ENCODE measurements at places on chromosomes 3 and 15.

GRCh38 chr3:117400303-117400702 is 690.7 kb downstream of the TUSC7 start:
- no peak for DNase-seq

DNA sequence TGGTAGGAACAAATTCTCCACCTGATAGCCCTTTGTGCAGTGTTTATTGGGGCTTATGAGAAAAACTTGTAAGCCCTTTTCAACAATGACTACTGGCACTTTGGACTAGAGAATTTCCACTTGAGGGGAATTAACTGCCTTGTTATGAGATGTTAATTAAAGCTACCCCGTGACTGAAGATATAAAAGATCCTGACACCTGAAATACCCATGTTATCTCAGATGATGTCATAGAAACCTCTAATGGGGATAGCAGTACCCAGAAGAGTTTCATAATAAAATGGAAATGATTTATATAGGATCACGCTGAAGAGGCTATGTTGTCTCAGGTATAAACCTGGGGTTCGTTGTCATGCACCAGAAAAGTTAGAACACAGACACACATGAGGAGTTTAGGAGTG is 14.5 kb upstream of the STAC start:
- no peak for DNase-seq

GRCh38 chr3:162525066-162525742 is 1028.6 kb downstream of the OTOL1 start:
- DNase-seq = peak; percentile 70

DNA sequence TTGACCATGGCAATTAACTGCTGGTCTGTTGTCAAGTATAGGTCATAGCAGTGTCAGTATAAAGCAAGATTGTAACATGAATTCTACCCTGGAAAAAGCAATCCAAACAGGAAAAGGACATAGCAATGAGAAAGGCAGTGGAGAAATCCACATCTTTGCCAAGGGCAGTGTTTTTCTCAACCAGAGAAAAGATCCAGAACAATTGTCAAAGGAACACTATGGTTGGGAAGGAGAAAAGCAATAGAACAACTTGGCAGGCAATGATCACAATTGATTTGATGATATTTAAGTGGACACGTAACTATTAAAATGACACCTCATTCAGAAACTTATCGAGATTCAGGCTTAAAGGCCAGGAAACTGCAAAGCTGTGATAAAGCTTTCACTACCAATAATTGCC is 271.1 kb downstream of the DIPK2A start:
- DNase-seq = no peak

- DNase-seq = no peak
These were observed 1.2 kb downstream of the ANXA2 start for GRCh38 chr15:60396560-60396957.

- DNase-seq = no peak
These were observed 815 bp upstream of the ABCC5 start for GRCh38 chr3:184018424-184018973.

DNA sequence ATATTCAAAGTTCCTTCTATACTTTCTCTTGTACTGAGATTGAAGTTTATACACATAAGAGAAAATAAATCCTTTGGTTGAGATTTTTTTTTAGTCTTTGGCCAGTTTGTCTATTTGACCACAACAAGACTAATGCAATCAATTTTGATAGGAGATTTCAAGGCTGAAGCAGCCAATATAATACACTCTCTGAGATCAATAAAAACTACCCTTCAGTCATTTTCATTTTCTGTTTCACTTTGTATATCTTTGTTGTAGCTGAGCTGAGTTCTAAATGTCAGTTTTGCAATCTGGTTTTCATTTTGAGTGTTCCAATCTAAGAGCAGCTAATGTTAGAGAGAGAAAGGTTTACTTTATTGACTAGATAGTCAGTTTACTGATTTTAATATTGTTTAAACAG is 623.8 kb upstream of the ROBO1 start:
- no peak for DNase-seq

DNA sequence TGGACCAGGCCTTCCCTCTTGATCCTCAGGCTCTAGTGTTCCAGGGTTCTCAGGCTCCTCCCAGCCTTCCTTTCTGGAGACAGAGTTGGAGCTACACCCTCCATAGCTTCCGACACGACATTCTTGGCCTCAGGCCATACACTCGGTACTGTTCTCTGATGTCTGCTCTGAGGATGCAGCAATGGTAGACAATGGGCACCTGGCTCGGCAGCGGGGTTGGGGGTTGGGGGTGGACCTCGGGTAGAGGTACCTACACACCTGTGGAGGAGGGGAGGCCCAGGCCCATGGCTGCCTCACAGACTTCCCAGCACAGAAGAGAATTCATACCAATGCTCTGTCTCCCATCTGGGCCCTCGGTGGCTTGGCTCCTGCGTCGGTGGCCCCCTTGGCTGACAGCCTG is 21.4 kb downstream of the CCDC13 start:
- no peak for DNase-seq

- DNase-seq = no peak
These were observed 1.3 kb upstream of the INSYN1 start for GRCh38 chr15:73754461-73754860.

- DNase-seq = no peak
These were observed 126.1 kb upstream of the ABHD17C start for GRCh38 chr15:80568876-80569605.

GRCh38 chr3:187292631-187293515 is 1.3 kb upstream of the MASP1 start:
- no peak for DNase-seq

DNA sequence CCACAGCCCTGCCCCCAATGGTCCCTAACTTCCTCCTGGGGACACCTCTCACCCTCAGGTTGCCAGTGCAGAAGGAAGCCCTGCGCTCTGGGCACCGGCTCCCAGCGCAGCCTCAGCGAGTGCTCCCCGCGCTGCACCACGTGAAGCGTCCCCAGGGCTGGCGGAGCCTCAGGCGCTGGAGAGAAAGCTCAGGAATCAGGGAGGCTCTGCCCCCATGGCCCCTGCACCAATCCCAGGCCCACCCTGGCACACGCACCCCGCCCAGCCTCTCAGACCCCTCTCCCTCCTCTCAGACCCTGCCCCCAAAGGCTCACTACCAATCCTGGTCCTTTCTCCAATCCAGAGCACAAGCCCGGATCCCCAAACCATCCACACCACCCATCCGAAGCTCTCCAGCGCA is 6.9 kb downstream of the COL7A1 start:
- no peak for DNase-seq

DNA sequence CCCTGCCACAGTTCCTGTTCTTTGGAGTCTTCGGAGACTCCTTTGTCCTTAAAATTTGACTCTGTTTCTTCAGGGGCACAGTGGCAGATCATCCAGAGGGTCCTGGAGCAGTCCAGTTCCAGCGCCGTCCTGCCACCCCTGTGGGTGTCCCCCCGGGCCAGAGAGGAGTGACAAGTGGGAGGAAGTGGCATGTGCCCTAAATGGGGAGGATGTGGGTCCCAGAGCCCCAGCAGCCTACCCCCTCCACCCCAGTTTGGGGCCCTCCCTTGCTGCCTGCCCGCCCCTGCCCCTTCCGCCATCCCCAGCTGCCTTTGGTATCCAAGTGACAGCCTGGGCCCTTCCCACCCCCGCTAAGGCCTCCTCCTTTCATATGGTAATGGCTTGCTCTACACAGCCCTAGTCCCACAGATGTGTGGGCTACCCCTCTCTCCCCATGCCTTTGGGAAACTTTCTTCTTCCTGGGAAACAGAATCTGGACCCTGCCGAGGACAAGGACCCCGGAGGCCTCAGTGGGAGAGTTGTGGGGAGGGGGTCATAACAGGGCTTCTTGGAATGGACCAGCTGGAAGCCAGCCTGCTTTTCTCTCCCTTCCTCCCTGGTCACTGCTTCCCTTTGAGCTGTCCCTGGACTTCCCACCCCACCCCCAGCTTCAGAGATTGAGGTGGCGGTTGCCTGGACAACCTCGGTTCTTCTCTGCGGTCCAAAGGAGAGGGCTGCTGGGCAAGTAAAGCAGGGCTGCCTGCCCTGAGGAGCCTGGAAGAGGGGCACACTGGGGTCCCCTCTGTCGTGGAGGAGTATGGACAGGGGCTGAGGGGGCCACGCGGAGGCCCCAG is 43.2 kb downstream of the KLHL25 start:
- DNase-seq = no peak

DNA sequence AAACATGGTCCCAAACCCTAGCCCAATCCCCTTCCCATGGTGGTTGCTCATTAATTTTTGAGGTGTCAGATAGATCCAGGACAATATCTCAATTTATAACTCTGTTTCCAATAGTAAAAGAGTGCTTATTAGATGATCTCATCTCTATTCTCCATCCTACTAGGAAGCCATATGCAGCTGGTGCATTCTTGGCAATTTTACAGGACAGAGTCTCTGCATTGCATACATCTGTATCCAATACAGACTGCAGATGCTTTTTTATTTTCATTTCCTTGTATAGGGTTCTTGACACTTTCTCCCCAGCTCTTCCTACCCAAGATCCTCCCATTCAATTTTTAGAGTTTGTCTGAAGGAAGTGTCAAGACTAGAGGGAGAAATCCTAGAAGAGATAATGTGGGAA is 194.8 kb upstream of the DPH6 start:
- DNase-seq = no peak

GRCh38 chr15:97979140-97979520 is 18.6 kb downstream of the ARRDC4 start:
- no peak for DNase-seq

DNA sequence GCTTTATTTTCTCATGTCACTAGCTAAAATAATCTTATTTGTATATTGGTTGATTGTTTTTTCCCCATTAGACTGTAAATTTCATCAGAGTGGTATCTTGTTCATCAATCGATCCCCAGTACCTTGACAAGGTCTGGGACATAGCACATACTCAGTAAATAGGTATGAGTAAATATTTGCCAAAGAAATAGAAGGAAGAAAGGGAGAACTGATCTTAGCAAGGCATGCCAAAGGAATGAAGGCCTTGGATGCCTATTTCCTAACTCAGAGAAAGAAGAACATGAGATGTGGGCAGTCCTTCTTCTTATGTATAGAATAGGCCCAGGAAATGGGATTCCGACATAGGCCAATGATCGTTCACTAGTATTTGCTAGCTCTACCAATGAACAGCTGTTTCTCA is 54.7 kb downstream of the ISL2 start:
- DNase-seq = no peak

- no peak for DNase-seq
These were observed 2.7 kb downstream of the RBM6 start for GRCh38 chr3:49942651-49943050.

- no peak for DNase-seq
These were observed 27.0 kb downstream of the SENP5 start for GRCh38 chr3:196894557-196895295.

- DNase-seq = peak; percentile 49
These were observed 60.7 kb upstream of the CMTM8 start for GRCh38 chr3:32177702-32178198.

DNA sequence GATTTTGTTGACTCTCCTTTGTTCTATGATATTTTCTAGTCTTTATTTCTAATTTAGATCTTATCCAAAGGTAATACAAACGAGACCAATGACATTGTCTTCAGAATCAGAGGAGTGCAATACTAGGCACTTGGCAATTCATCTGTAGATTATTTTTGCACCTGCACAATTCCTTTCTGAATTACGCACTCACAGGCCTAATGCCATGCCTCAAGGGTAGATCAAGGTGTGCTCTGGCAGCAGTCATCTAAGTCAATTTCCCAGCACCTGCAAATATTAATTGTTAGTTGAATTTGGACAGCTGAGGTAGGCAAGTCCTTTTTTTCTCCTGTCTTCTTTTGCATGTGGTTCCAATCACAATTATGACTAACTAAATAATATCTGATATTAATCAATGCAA is 653.2 kb downstream of the ROBO2 start:
- DNase-seq = no peak

- no peak for DNase-seq
These were observed 455.7 kb upstream of the THBS1 start for GRCh38 chr15:39125226-39125625.

- DNase-seq = no peak
These were observed 745.2 kb downstream of the SI start for GRCh38 chr3:164332831-164333802.

DNA sequence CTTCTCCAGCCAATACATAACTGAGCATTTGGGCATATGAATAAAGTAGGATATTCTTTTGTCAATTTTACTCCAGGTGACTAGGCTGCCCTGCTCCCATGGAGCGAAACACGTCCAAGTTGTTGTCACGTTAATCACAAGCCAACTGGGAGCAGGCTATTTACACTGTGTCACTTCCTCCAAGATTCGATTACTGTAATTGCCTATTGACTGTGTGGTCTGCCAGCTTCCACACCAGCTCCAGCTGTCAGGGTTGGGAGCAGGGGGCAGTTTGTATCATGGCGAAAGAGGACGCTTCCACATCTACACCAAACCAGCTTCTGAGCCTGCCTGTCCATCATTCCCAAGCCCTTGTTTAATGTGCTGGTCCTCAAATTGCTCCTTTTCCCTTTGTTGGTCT is 89.2 kb upstream of the RORA start:
- no peak for DNase-seq

- DNase-seq = no peak
These were observed 21.0 kb downstream of the PFKFB4 start for GRCh38 chr3:48535578-48535977.

DNA sequence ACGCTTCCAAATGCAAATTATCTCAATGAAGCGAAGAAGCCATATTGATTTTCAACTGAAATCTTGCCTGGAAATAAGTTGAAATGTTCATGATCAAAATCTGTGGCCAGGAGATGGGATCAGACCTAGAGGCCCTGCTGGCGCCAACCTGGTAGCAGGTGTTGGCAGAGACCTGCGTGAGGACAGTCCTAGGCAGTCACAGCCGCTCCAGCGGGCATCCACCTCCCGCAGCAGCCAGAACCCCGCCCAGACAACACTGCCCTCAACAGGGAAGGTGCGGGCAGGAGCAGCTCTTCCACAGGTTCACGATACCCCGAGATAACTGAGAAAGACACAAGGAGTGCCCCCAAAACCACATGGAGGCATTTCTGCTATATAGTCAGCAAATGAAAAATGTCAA is 145.3 kb downstream of the XXYLT1 start:
- DNase-seq = no peak

DNA sequence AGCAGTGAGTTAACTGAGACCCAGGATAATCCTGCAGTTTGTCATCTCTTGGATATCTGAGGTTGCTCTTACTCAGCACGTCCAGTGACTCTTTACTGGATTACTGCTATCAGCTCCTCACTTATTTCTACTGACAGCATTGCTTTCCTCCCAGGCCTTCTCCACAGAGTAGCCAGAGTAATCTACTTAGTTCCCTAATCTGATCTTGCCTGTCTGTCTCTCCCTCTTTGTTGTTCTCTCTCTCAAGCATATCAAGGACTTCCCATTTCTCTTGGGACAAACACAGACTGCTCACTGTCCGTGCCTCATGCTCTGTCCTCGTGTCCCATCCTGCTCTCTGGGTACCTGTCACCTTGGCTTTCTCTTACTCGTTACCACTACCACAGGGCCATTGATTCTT is 376.2 kb downstream of the FEZF2 start:
- DNase-seq = no peak

DNA sequence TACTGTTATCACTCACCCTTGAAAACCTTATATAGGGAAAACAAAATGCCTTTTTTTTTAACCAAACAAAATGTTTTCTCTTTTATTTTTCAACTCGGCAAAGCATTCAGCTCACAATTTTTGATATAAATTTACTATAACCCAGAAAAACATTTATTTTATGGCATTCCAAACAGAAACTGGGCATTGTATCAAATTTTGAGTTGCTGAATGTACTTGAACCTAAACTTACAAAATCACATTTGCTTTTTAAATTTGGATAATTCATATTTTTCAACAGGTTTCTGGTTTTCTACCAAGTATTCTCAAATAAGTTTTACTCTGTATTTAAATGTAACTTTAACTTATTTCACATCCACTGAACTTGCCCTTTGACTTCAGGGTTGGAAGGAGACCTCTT is 405.6 kb downstream of the GRM7 start:
- no peak for DNase-seq
